ENCODE measurements at places on chromosomes 3 and 15.

- no peak for DNase-seq
Measured at GRCh38 chr3:104176706-104177105, 1190.0 kb upstream of the ALCAM start.

GRCh38 chr3:56667973-56668579 is 15.0 kb downstream of the TASOR start:
- no peak for DNase-seq

- no peak for DNase-seq
Measured at GRCh38 chr3:69343875-69344274, 42.0 kb downstream of the FRMD4B start.

DNA sequence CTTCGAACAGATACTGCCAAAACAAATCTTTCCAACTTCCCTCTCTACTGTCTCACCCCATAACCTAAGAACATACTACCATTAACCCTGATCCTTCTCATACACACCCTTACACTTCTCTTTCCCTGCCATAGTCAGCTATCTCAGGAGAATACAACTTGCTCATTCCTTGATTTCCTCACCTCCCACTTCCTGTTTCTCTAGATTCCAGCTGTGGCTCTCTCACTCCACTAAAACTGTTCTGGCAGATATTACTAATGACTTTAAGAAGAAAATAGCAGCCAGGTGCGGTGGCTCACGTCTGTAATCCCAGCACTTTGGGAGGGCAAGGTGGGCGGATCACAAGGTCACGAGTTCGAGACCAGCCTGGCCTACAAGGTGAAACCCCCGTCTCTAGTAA is 4.6 kb downstream of the LSG1 start:
- no peak for DNase-seq

DNA sequence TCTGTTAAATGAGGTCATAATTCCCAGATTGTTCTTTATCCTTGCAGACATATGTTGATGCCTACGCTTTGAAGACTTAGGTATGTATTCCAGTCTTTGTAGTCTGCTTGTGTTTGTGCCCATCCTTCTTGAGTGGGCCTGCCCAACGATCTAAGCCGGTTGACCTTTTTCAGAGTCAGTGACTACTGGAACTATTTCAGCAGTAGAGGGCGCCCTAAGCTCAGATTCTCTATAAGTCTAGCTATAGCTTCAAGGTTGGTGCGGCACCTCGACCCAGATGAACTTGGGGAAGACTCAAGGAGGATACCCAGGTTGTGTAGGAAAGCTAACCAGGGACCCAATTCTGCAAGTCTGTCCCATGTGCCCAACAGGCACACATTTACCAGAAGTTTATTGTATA is 228.8 kb upstream of the PPP2R3A start:
- DNase-seq = no peak

Data from Ammon's horn (tissue), 1 donor.